ENCODE measurements at places on chromosomes 6 and 20.

GRCh38 chr6:48701572-48701971 lies 590.6 kb upstream of the PTCHD4 start:
- H3K36me3 ChIP-seq = no peaks in the 10 kb centered on the region
- no peak for DNase-seq
- H3K27ac ChIP-seq = no peak overlapping the region
- H3K27me3 ChIP-seq = no peaks in the 10 kb centered on the region
- H3K4me1 ChIP-seq = no peaks in the 10 kb centered on the region
- H3K4me3 ChIP-seq = no peak overlapping the region

DNA sequence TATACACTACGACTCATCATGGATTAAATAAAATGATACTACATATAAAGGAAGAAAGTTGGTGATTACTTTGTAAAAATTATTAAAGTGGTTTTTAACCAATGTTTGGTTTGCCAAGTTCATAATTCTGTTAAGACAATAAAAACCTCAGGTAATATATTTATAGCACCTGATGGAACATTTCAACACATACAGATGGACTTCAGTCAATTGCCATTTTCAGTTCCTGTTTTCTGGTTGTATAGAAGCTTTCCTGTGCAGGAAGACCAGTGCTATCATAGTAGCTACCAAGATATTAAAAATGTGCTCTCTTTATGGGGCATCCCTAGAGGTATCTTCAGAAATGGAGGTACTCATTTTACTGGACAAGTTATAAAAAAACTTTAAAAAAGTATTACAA lies 1686.4 kb downstream of the GRIK2 start:
- no peak for DNase-seq
- no peak overlapping the region for H3K4me3 ChIP-seq
- H3K27me3 ChIP-seq = no peaks in the 10 kb centered on the region

GRCh38 chr6:11625302-11625701 lies 87.8 kb downstream of the TMEM170B start:
- no peaks in the 10 kb centered on the region for H3K27me3 ChIP-seq
- H3K4me1 ChIP-seq = no peaks in the 10 kb centered on the region
- no peak overlapping the region for H3K27ac ChIP-seq
- H3K36me3 ChIP-seq = no peaks in the 10 kb centered on the region

GRCh38 chr6:122143813-122144601 lies 255.4 kb upstream of the HSF2 start:
- no peaks in the 10 kb centered on the region for H3K4me1 ChIP-seq
- no peak overlapping the region for H3K4me3 ChIP-seq
- no peaks in the 10 kb centered on the region for H3K36me3 ChIP-seq
- no peaks in the 10 kb centered on the region for H3K27me3 ChIP-seq
- no peak overlapping the region for H3K27ac ChIP-seq

DNA sequence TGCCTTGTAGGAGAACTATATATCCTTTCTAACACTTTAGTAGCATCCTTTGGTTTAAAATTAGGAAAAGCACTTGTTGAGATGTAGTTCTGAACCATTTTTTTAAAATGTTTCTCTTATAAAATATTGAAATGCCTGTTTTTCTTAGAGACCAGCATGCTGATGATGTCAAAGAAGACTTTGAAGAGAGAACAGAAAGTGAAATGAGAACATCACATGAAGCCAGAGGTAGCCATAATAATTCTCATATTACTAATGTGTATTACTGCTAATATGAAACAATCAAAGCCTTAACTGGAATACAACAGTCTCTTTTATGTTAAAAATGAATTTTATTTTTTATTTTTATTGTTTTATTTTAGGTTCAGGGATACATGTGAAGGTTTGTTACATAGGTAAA lies 102.0 kb downstream of the SAMD3 start:
- H3K4me3 ChIP-seq = no peak overlapping the region
- no peaks in the 10 kb centered on the region for H3K27me3 ChIP-seq
- H3K27ac ChIP-seq = no peak overlapping the region
- DNase-seq = no peak
- no peaks in the 10 kb centered on the region for H3K36me3 ChIP-seq
